ENCODE measurements at places on chromosomes 3 and 15.

DNA sequence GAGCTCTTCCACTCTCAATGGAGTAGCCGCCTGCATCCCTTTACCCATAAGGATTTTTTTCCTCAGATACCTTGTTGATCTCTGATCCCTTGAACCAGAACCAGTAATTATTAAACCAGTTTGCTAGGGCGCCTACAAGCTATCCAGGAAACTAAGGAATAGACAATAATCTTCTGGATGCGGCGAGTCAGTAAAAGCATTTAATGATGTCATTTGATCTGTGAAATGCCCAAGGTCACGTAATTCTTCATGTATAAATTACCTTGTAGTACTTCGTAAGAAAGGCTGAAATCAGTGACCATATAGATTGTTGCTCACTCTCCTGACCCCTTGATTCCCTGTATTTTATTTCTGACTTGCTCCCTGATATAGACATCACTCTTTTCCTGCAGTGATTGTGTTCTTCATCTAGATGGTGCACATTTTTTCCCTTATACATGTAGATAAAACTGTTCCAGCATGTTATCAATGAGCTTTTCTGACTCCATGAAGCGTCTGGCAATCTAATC is 548.6 kb upstream of the NAALADL2 start:
- no peaks in the 10 kb centered on the region for H3K4me1 ChIP-seq
- peaks cover 7% of the 10 kb centered on the region for H3K27me3 ChIP-seq
- no peak overlapping the region for H3K27ac ChIP-seq
- no peak for DNase-seq
- no peaks in the 10 kb centered on the region for H3K36me3 ChIP-seq
- no peak overlapping the region for H3K4me3 ChIP-seq

DNA sequence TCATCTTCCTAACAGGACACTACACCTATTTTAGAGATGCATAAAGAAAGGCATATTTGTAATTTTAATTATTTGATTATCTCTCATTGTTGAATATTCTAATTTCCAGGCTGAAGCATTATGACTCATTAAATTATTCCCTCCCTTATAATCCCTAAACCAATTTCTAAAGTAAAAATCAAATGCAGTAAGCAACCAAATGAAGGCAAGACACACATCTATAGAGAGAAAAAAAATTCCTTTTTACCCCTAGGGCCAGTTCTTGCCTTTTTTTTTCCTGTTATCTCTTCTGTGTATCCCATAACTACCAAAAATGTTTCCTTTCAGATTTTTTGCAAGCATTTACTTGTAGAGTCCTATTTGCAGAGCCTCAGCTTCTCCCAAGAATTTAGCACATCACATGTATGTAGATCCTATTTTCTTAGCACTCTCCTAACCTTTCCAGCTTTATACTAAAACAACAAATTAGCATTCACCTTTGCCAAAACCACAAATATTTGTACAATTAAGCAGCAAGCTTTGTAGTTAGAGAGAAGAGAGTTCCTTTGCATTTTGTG is 177.9 kb downstream of the SATB1 start:
- no peaks in the 10 kb centered on the region for H3K4me1 ChIP-seq
- H3K4me3 ChIP-seq, result no peak overlapping the region
- no peaks in the 10 kb centered on the region for H3K36me3 ChIP-seq
- no peaks in the 10 kb centered on the region for H3K27me3 ChIP-seq
- H3K27ac ChIP-seq, result no peak overlapping the region

DNA sequence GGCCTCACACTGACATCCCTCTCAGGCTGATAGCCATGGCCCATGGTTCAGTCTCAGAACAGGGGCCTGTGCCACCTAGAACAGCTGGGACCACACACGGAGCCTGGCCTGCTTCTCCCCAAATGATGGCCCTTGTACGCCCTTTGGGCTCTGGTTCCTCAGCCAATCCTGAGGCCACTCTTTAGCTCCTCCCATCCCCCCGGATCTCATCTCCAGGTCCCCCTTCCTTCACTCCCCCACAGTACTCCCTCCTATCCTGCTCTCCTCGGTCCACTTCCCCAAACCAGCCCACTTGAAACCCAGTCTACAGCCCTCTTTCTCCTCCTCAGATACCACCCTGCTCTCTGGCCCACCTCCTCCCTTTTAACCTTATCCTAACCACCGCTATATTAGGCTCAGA is 17.8 kb upstream of the ZFYVE19 start:
- no peak overlapping the region for H3K4me3 ChIP-seq
- no peaks in the 10 kb centered on the region for H3K27me3 ChIP-seq
- H3K4me1 ChIP-seq, result peaks cover 28% of the 10 kb centered on the region
- DNase-seq, result no peak
- H3K27ac ChIP-seq, result peak overlapping the region; percentile 51

GRCh38 chr3:194257916-194258668 is 93.0 kb downstream of the CPN2 start:
- no peak overlapping the region for H3K27ac ChIP-seq
- no peaks in the 10 kb centered on the region for H3K36me3 ChIP-seq
- DNase-seq, result no peak
- no peak overlapping the region for H3K4me3 ChIP-seq
- H3K27me3 ChIP-seq, result no peaks in the 10 kb centered on the region

DNA sequence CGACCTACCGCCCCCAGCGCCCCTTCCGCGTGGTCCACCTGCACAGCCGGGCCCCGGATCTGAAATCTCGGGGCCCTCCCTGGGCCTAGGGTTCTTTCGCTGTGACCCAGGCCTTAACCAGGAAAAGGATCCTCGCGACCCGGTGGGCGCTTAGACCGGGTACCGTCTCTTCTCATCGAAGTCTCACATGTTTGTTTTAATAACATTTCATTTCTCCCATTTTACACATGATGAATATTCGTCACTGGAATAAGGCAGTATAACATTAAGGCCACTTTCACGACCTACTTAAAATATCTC is 277 bp upstream of the DALRD3 start:
- peaks cover 11% of the 10 kb centered on the region for H3K4me1 ChIP-seq
- DNase-seq, result no peak
- H3K27me3 ChIP-seq, result no peaks in the 10 kb centered on the region
- H3K4me3 ChIP-seq, result peak overlapping the region; percentile 96
- H3K36me3 ChIP-seq, result no peaks in the 10 kb centered on the region

DNA sequence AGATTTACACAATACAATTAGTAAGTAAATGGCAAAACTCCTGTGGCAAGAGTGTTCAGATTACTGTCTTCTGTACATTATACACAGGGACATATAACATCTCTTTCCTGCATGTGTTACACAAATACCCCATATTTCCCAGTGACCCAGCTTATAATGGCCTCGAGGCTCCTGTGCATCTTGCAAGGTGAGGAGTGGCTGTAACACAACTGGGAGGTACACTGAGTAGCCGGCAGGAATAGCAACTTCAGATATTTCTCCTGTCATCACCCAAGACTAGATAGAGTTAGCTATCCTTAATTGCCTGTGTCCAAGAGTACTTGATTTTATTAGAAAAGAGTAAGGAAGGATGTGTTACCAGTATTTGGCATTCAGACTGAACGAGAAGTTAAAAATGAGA is 5.6 kb downstream of the GMPS start:
- H3K4me3 ChIP-seq, result no peak overlapping the region
- H3K36me3 ChIP-seq, result peaks cover 4% of the 10 kb centered on the region
- no peaks in the 10 kb centered on the region for H3K27me3 ChIP-seq
- no peak for DNase-seq
- H3K27ac ChIP-seq, result no peak overlapping the region

GRCh38 chr3:179321668-179322285 is 1.1 kb upstream of the ZNF639 start:
- no peaks in the 10 kb centered on the region for H3K36me3 ChIP-seq
- DNase-seq, result no peak
- H3K4me3 ChIP-seq, result peak overlapping the region; percentile 85
- no peaks in the 10 kb centered on the region for H3K27me3 ChIP-seq
- H3K4me1 ChIP-seq, result peaks cover 38% of the 10 kb centered on the region

DNA sequence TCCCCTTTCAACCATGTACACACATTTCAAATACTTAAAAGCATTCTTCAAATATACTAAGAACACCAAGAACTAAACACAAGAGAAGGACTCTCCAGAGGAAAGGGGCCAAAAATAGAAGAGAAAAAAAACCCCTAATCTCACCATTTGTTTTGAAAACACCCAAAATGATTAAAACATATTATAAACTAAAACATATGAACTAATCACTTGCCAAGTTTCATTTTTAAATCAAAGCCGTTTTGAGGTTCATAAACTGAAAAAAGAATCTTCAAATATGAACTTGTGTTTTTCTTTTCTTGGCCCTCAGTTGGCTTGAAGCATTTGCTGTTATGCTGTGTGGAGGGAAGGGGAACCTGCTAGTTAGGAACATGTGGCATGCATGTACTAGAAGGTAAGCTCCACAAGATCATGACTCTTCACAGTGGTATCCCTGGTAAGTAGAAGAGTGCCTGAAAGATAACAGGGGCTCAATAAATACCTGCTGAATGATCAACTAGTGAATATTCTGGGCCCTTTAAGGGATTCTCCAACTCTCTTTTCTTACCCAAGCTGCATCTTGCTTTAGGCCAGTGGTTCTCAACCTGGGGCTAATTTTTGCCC is 224.5 kb downstream of the TIGIT start:
- H3K27me3 ChIP-seq, result no peaks in the 10 kb centered on the region
- no peak overlapping the region for H3K4me3 ChIP-seq
- DNase-seq, result no peak
- no peak overlapping the region for H3K27ac ChIP-seq
- H3K4me1 ChIP-seq, result peaks cover 6% of the 10 kb centered on the region

- no peaks in the 10 kb centered on the region for H3K27me3 ChIP-seq
- no peaks in the 10 kb centered on the region for H3K4me1 ChIP-seq
- DNase-seq, result no peak
- H3K27ac ChIP-seq, result no peak overlapping the region
- no peak overlapping the region for H3K4me3 ChIP-seq
Measured at GRCh38 chr15:66661432-66662096, 40.5 kb upstream of the SMAD6 start.

- no peaks in the 10 kb centered on the region for H3K4me1 ChIP-seq
- no peak overlapping the region for H3K4me3 ChIP-seq
- no peaks in the 10 kb centered on the region for H3K36me3 ChIP-seq
- H3K27ac ChIP-seq, result no peak overlapping the region
- H3K27me3 ChIP-seq, result peaks cover 2% of the 10 kb centered on the region
- DNase-seq, result no peak
Measured at GRCh38 chr15:48617619-48618018, 27.9 kb downstream of the FBN1 start.

- no peaks in the 10 kb centered on the region for H3K27me3 ChIP-seq
- DNase-seq, result no peak
- no peaks in the 10 kb centered on the region for H3K36me3 ChIP-seq
- H3K27ac ChIP-seq, result no peak overlapping the region
- no peak overlapping the region for H3K4me3 ChIP-seq
Measured at GRCh38 chr3:146550743-146551510, 6.5 kb upstream of the PLSCR1 start.

GRCh38 chr15:68271854-68272471 is 5.6 kb upstream of the FEM1B start:
- H3K27me3 ChIP-seq, result no peaks in the 10 kb centered on the region
- no peak overlapping the region for H3K27ac ChIP-seq
- H3K4me1 ChIP-seq, result peaks cover 8% of the 10 kb centered on the region
- no peak overlapping the region for H3K4me3 ChIP-seq
- H3K36me3 ChIP-seq, result no peaks in the 10 kb centered on the region

GRCh38 chr3:42094128-42094527 is 3.0 kb downstream of the TRAK1 start:
- H3K4me3 ChIP-seq, result no peak overlapping the region
- H3K27ac ChIP-seq, result no peak overlapping the region
- no peaks in the 10 kb centered on the region for H3K27me3 ChIP-seq
- DNase-seq, result no peak

DNA sequence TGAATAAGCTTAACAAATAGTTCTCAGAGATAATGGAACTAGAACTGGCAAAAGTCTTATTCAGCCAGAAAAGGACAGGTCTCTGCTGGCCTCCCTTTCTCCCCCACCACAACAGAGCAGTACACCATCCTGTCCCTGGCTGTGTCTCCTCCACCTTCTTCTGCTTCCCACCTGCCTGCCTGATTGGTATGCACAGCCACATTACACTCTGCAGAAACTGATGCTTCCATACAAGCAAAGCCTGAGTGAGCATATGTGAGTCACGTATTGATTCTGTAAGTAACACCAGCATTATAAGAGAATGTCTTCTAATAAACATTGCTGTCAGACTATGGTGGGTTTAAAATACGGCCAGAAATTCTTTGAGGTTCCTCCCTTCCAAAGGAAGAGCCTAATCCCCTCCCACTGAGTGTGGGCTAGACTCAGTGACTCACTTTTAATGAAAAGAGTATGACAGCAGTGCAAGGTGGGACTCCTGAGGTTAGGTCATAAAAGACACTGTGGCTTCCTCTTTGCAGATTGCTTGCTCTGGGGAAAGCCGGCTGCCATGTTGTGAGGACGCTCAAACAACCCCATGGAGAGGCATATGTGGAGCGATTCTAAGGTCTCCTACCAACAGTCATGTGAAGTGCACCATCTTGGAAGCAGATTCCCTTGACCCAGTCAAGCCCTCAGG is 44.4 kb downstream of the ANXA2 start:
- H3K36me3 ChIP-seq, result peaks cover 10% of the 10 kb centered on the region
- no peak for DNase-seq
- no peak overlapping the region for H3K4me3 ChIP-seq
- H3K27ac ChIP-seq, result no peak overlapping the region
- H3K4me1 ChIP-seq, result no peaks in the 10 kb centered on the region

- no peak overlapping the region for H3K27ac ChIP-seq
- H3K36me3 ChIP-seq, result no peaks in the 10 kb centered on the region
- H3K4me1 ChIP-seq, result no peaks in the 10 kb centered on the region
- H3K27me3 ChIP-seq, result no peaks in the 10 kb centered on the region
- no peak for DNase-seq
- H3K4me3 ChIP-seq, result no peak overlapping the region
Measured at GRCh38 chr3:69178082-69178481, 55.7 kb upstream of the LMOD3 start.

DNA sequence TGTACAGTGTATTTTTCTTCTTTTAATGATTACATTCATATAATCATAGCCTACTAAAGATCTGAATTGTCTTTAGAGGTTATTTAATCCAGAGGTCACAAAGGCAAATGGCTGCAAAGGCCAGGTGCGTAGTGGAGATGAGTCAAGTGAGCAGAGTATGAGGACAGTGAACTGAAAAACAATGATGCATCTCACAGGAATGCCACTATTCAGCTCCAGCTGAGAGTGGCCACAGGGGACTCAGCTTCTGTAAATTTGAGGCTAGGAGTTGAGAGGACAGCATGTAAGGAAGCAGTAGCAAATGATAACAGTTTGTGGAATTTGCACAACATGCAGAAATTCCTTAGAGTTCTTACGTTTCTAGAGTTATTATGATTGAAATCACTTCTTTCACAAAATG is 50.4 kb downstream of the COL6A5 start:
- DNase-seq, result no peak
- no peak overlapping the region for H3K27ac ChIP-seq
- no peak overlapping the region for H3K4me3 ChIP-seq
- H3K4me1 ChIP-seq, result no peaks in the 10 kb centered on the region
- H3K36me3 ChIP-seq, result peaks cover 4% of the 10 kb centered on the region
